ENCODE measurements at places on chromosomes 2 and 18. TPM values are rescaled to one million over a fixed set of nuclear protein-coding genes. Genes with fewer than 3 reads are reported as not detected.
A peak's percentile ranks its signal among the peaks of the same experiment; 100 is the strongest.

The TMEM169 gene
- polyA plus RNA-seq: 8.2 TPM

GRCh38 chr2:95166065-95166763 is 605 bp downstream of the ZNF2 start:
- no peak for DNase-seq

GRCh38 chr2:164793529-164793928 is 48.1 kb downstream of the COBLL1 start:
- peak; percentile 20 for DNase-seq

DNA sequence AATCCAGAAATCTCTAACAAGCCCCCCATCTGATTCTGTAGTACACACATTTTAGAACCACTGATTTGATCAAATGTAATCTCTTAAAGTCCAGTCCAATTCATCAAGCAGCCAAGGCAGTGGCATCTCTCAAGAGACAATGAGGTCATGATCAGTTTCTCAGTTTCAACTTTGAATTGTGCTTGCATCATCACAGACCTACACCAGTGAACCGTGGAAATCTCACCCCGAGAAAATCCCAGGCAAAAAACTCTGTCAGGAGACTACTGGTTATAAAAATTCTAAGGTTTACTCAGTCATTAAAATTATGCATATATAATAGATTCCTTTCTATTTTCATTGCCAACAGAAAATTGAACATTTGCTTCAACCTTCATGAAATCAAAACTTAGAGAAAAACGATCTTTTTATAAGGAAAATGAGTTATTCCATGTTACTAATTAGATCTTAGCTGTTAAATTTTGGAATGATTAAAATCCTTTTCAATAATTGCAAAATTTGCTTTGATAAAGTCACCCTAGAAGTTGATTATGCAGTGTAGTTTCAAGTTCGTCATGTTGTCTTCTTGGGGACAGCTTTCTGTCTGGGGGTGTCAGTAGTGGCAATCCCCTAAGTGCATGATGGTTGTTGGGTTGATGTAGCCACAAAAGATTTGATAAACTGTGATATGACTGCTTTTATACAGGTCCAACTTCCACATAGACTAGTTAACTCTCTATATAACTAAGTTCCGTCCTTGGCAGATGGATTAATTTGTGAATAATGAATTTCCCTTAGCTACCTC is 235.0 kb downstream of the CAMKMT start:
- no peak for DNase-seq

DNA sequence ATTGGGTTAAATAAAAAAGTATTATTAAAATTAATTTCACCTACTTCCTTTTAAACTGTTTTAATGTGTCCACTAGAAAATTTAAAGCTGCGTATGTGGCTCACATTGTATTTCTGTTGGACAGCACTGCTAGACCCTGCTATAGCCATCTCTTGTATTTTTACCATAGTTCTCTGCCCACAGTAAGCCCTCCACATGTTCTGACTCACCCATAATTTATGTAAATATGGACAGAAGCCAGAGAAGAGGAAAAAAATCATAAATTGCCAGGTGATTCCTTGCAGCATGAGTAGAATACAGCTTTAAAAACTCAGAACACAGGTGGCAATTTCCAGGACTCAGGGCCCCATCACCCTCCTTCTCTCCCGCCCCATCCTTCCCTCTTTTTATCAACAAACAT is 142.4 kb upstream of the MEX3C start:
- no peak for DNase-seq

The PRKAG3 gene
- polyA plus RNA-seq: not detected

DNA sequence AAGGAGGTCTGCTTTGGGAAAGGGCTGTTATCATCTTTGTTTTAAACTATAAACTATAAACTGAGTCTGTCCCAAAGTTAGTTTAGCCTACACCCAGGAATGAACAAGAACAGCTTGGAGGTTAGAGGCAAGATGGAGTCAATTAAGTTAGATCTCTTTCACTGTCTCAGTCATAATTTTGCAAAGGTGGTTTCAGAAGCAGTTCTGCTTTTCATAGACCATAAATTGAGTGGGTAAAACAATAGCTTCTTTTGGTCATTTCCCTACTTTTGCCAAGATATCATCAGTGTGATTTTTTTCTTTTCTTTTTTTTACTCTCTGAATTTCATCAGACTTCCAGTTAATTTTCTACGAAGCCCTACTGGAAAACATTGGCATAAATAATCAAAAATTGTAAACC is 117.0 kb downstream of the AP1S3 start:
- DNase-seq: no peak

DNA sequence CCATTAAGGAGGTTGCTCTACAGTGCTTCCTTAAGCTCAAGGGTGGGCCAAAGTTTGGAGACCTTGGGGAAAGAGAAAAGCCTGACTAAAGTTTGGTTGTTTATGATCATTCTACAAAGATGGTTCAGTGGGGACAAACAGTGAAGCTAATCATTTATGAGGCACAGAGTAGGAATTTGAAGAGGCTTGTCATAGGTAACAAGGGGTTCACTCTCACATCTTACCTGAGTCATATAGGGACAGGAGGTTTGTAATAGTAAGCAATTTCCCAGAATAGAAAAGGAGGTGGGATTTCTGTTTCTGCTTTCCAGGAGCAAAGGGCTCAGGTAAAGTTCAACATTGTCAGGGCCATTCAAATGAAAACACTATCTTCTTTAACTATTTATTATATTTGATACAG is 787.9 kb downstream of the CPS1 start:
- DNase-seq: no peak

DNA sequence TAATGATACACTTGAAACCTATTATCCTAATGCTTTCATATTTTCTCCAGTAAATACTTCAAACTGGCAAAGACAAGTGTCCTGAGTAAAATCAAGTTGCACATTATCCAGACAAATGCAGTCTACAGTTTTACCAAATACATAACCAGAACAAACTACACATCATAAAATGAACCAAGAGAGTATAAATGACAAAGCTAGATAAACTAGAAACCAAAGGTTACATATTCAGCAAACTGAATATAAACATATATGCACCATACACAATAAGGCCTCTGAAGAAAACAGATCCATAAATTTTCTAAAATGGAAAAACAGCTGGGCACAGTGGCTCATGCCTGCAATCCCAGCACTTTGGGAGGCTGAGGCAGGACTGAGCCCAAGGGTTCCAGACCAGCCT is 47.0 kb downstream of the HYCC2 start:
- DNase-seq: no peak

The KDSR gene
- polyA plus RNA-seq: 36.3 TPM

The PROC gene
- 0.59 TPM for polyA plus RNA-seq

DNA sequence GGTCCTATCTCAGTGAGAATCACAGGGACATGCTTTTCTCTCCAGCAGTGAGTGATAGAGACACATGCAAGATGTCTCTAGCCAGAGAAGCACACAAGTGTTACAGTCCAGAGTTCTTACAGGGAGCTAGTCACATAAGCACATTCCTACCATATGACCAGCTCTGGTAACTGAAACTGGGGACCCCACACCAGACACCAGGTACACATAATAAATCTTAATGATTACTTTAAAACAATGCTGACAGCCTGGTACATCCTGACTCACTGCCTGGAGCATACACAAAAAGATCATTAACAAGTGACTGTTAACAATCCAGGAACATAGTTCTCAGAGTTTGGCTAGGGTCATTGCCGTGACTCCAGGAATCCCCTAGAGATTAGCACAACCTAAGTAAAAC is 53.6 kb downstream of the GALNT1 start:
- DNase-seq: no peak

- no peak for DNase-seq
Observed at GRCh38 chr2:135095591-135095990, 43.5 kb downstream of the RAB3GAP1 start.

GRCh38 chr2:112198780-112199179 is 56.1 kb downstream of the ZC3H8 start:
- no peak for DNase-seq

GRCh38 chr2:101847661-101848339 is 144.0 kb upstream of the IL1R2 start:
- DNase-seq: no peak

DNA sequence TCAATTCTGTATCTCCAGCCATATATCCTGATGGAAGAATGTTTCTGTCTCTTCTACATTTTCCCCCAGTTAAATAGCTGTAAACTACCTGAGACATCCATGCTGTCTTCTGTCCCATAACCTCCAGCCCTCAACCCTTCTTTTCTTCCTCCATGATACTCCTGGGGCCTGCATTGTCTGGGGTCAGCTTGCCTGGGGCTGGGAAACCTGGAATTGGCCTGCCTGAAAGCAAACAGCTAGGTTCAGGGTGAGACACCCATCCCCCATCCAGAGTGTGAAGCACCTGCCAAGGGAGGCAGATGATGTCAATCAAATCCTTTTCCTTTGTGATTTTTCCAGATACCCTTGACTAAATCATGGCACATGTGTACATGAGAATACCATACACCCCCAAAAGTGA is 313.7 kb upstream of the MGAT5 start:
- DNase-seq: no peak

DNA sequence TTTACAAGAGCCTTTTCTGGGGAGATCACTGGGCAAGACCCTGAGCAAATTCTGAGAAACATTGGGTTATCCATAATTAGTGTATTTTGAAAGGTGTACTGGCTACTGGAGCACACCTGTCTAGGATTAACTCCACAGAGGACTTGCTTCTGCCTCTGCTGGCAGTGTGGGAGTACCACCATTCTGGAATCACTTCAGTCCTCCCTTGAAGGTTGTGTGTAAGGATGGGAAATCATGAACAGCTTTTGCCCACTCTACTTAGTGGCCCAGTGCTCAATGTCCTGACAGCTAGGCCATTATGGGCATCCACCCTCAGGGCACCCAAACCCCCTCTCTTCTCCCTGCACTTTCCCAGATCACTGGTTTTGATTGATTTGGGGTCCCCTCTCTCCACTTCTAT is 8.1 kb upstream of the SANBR start:
- DNase-seq: no peak

The PXDN gene
- 6.9 TPM for polyA plus RNA-seq

DNA sequence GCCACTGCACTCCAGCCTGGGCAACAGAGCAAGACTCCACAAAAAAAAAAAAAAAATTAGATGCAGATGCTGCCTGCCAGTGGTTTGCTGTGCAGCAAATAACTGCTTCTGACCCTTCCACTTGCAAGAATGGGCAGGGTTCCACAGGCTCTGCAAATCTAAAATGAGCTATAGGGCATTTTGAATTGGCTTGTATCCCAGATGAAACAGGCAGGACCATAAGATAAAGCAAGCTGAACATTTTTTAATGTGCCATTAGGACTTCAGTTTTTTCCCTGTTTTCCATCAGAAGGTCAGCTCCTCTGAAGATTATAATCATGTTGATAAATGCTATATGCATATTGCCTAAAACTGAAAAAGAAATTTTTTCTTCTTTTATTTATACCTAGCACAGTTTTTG is 15.7 kb upstream of the FZD7 start:
- DNase-seq: no peak

The TUBA3E gene
- polyA plus RNA-seq: not detected

GRCh38 chr2:69227716-69228115 is 159.3 kb downstream of the GFPT1 start:
- no peak for DNase-seq

DNA sequence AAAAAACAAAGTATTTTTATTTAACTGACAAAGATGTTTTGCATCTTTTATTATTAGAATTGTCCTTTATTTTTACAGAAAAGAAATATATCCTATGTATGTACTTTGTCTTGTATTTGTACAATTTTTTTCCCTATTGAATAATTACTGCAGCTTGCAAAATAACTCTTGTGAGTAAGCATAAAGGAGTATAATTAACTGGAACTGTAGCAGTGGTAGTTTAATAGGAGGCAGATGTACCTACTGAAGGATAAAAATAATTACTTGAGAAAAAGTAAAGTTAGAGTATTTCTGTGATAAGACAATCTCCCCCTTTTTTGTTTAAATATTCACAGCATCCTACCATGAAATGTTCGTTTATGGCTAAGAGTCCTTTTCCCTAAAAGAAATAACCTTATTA is 34.7 kb downstream of the EHBP1 start:
- no peak for DNase-seq

DNA sequence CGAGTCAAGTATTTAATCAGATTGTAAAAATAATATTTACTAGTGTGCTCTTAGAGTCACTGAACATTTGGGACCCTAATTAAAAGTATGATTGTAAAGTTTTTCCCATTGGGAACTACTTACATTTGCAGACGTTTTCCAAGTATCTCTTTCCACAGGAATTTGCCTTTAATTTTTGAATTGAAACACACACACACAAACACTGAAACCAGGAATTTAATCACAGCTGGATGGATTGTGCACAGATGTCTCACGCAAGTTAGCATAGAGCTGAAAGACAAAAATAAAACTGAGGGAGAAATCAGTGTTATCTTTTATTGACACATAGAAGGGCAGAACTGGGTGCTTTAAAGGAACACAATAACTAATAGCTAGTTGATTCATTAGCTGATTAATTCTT is 230.7 kb downstream of the RND3 start:
- peak; percentile 12 for DNase-seq

GRCh38 chr2:17309741-17310339 is 208.4 kb downstream of the RAD51AP2 start:
- peak; percentile 60 for DNase-seq
